Smooth muscle cell of trachea (primary cell): ENCODE measurements at places on chromosomes 12 and 14. TPM values are rescaled to one million over a fixed set of nuclear protein-coding genes. Genes with fewer than 3 reads are reported as not detected.

NTN4 gene
- total RNA-seq, result 11.1 and 60.5 TPM in 2 replicates

BEST3 gene
- total RNA-seq, result not detected in 2 replicates

RTN1 gene
- 0.17 TPM in 1 of 2 replicates, not detected in the other for total RNA-seq

RAB2B gene
- 25.1 and 26.9 TPM in 2 replicates for total RNA-seq

SIX4 gene
- 16.0 and 24.8 TPM in 2 replicates for total RNA-seq

RPL10L gene
- not detected in 2 replicates for total RNA-seq
